ENCODE measurements at places on chromosomes 6 and 20.

GRCh38 chr6:166736634-166737033 is 109.6 kb upstream of the RPS6KA2 start:
- DNase-seq, result no peak

DNA sequence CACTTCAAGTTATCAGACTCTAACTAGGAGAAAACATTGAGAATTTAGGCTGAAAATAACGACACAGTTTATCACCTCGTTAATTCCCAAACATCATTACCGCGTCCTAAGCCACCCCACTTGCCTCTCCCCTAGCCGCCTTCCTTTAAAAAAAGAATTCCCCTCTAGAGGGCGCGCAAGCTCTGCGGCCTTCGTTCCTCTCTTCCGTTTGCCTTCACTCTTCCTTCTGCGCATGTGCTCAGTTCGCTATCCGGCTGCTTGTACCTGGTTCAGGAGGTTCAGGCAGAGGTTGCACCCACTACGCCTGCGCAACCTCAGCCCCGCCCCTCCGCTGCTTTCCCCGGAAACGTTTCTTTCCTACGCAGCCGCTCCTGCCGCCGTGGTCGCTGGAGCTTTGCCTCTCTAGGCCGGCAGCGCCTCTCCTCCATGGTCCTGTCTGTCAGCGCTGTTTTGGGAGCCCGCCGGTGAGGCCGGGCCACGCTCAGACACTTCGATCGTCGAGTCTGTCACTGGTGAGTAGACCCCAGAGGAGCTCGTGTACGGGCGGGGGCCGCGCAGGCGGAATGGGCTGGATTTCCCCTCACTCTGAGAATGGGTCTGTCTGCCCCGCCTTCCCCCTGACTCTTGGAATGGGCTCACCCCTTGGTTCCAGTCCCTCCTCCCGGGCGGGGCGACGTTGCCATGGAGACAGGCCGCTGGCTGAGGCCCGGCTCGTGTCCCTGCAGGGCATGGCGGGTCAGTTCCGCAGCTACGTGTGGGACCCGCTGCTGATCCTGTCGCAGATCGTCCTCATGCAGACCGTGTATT is at the start of gene SYS1:
Gene SYS1, plus strand, starts transcription at position 353 of the 807 bp plus-strand sequence. Its CDS starts 376 bp downstream, at position 729.
- DNase-seq, result peak; percentile 99

GRCh38 chr6:52558266-52559000 is 18.4 kb downstream of the TRAM2 start:
- DNase-seq, result no peak

DNA sequence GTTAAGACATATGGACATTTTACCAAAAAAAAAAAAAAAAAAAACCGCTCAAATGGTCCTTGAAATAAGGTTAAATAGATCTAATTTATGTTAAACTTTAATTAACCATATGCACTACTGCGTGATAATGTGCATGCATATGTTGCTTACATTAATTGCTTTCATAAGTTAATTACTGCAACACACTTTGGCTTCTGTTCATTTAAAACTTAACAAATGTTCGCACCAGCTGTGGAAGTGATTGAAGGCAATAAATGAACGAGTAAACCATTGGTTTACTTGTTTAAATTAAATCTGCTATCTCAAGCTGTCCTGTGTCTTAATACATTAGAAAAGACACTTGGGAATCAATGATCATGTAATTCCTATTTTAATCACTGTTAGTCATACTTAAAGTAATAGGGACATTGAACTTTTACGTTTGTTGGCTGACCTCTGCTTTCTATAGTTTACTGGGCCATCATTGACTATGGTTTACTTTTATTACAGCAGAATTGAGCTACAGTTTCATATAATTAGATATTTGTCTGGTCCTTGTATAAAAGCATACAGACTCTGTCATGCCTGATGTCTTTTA is 294.7 kb downstream of the KHDC1L start:
- no peak for DNase-seq

DNA sequence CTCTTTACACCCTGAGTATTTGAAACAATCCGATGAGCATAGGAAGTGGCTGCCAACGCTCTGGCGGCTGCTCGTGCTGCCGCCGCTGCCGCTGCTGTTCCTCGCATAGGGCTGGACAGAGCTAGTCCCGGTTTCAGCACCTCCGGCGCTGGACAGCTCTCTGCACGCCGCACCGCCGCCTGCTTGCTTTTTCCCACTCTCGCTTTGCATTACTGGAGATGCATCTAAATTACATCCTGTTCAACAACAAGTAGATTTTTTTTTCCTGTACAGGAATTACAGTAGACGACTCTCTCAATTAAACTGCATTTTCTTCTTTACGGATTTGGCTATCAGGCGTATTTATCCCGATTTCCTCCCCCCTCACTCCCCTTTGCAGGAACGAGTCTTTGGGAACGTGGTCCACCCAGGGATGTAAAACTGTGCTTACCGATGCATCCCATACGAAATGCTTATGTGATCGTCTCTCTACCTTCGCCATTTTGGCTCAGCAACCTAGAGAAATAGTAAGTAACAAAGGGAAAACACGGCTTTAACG is 563.8 kb downstream of the LMBRD1 start:
- peak; percentile 4 for DNase-seq

DNA sequence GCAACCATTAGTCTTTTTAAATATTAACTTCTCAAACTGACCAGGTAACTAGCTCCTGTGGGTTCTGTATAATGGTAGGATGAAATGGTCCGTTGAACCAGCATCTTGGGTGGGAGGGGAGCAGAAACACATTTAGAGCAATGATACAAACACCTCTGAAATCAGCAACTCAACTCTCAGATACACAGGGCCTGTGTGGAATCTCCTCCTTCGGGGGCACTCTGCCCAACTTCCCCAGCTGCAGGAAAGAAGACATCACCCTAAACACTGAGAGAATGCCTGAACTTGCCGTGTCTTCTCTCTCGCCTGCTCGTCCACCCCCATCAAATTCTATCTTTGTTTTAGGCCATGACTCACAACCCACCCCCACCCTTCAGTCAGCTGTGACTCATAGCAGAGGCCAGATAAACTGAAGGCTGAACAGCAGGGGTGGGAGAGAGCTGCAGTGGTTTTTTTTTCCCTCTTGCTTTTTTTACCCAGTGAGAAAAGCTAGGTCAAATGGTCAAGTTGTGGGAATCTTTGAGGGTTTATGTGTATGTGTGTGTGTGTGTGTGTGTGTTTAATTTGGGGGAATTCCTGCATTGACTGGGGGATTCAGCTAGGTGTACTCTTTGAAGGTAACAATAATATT is 593.4 kb upstream of the JAG1 start:
- no peak for DNase-seq

- DNase-seq, result no peak
These were observed 89.9 kb upstream of the NEDD9 start for GRCh38 chr6:11322252-11322885.

- DNase-seq, result no peak
These were observed 24.0 kb downstream of the ADA start for GRCh38 chr20:44627364-44628010.

- no peak for DNase-seq
These were observed 47.6 kb upstream of the MYL9 start for GRCh38 chr20:36493801-36494114.

DNA sequence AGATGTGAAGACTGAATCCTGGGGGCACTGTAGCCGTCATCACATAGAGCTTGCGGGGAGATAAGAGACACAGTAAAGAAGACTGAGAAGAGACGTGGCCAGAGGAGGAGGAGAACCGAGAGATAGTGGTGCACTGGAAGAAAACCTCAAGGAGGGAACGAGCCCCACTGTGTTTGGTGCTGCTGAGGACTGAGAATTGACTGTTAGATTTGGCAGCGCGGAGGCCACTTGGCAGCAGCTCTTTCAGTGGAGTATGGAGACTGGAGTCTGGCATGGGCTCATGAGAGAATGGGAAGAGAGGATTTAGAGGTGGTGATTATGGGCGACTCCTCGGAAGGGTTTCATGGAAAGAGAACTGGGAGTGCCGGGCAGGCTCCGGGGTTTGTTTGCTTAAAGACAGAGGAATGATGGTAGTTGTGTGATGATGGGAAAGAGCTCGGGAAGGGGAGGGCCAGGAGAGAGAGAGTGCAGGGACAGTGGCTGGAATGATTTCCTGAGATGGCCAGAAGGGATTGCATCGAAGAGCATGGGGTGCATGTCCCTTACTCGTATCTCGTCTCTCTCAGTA is 18.0 kb downstream of the CDYL start:
- DNase-seq, result no peak

DNA sequence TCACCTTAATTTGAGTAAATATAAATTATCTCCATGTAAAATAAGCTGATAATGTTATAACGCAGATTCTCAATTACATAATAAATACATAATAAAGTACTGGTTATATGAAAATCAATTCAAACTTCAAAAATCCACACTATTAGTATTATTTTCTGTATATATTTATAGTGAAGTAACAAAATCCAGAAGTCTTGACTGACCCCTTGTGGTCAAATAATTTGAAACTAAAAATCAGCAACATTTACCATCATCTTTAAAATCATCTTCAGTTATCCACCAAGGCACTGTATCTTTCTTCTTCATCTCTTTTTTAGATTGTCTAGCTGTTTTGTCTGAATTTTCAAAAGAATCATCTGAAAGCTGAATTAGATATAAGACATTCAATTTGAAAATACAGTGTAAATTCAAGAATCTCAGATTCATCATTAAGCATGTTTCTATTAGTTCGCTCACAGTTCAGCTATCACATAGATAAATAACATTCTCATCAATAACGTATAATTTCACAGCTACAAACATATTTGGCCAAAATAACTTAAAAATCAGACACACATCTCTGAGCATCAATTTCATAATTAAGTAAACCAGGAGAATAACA is 6.5 kb downstream of the CEP162 start:
- peak; percentile 33 for DNase-seq

DNA sequence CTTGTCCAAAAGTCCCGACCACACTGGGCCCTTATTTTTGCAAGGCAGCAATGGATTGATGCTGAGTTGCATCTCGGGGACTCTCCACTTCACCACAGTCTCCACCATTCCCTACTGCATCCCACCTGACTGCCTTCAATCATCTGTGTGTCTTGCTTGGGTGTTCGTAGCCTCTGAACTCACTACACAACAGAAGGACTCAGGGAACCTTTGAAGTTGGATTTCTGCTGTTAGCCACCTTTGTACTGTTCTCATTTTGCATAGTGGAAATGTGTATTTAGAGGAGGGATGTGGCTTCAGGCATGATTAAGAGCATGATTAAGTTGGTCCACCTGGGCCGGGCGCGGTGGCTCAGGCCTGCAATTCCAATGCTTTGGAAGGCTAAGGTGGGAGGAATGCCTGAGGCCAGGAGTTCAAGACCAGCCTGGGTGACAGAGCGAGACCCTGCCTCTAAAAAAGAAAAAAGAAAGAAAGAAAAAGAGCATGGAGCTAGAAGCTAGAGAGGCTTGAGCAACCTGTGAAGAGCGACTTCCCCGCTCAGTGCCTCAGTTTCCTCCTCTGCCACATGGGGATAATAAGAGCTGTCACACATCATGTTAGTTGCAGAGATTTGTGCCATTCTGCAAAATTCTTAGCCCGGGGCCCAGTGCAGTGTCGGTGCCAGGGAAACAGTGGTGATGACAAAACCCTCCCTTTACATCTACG is 121.3 kb upstream of the PTPN1 start:
- no peak for DNase-seq
